ENCODE measurements at places on chromosomes 5 and 9.

DNA sequence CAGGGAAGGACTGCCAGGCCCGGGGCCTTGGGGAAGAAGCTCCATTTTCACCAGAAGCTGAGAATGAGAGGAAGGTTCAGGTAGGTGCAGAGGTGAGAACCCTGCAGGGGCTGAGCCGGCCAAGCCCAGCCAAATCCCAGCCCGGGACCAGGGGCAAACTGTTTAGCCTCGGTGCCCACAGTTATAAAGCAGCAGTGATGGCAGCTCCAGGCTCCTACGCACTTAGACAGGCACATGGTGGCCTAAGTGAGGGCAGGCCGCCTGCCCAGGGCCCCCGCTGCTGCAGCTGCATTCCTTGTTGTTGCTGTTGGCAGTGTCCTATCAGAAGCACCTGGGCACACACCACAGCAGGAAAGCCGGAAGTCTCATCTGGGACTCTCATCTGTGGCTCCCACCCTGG is 159.9 kb upstream of the FOXD4L5 start:
- DNase-seq: no peak

- no peak for DNase-seq
Observed at GRCh38 chr5:154933537-154933936, 4.5 kb downstream of the GEMIN5 start.

DNA sequence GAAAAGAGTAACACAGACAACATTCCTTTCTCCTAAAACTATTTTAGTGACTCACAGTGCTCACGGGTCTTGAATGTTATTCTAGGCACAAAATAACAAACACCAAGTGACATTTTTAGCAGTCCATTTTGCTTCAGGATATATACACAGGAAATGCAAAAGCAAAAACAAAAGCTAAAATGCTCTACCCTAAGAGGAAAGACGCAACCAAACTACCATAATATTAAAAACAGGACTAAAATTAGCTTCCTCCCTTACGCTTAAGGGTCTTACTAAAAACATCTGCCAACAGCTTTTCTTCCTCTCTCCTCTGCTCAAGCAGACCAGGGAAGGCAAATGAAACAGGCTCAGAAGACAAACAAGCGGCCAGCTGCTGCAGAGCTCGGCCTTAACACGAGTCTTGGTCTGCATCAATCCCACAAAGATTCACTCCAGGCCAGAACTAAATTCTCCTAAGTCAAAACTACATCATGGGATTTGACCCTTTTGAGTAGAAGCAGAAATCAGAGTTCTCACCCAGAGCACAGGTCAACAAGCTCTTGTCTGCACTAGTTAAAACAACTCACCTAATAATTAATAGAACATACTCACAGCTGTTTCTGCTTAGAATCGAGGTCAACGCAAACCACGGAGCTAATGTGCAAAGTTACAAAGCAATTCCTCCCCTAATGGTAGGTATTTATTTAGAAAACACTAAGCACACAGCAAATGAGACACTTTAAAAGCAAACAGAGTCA is 62.3 kb downstream of the RAPGEF1 start:
- no peak for DNase-seq

- DNase-seq: no peak
Observed at GRCh38 chr9:126515001-126515872, 98.5 kb upstream of the LMX1B start.

GRCh38 chr9:37528652-37529471 is 43.1 kb downstream of the POLR1E start:
- DNase-seq: no peak

DNA sequence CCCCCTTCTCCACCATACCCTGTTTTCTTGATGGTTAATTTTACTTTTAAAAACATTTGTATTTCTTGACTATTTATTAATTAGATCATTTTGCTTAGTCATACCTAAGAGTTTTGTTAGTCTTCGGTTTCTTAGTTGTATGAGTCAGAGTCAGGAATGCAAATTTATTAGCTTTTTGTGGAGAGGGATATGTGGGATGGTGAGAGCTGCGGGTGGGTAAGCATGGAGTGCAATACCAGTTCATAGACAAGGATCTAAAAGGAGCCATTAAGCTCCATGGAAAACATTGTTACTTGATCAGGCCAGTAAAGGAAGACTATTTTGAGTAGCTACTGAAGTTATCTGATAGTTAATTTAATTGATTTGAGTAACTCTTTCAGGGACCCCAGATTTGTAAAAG is 77.5 kb downstream of the ZSWIM6 start:
- DNase-seq: no peak

GRCh38 chr5:39648848-39649227 is 224.1 kb upstream of the DAB2 start:
- DNase-seq: no peak

DNA sequence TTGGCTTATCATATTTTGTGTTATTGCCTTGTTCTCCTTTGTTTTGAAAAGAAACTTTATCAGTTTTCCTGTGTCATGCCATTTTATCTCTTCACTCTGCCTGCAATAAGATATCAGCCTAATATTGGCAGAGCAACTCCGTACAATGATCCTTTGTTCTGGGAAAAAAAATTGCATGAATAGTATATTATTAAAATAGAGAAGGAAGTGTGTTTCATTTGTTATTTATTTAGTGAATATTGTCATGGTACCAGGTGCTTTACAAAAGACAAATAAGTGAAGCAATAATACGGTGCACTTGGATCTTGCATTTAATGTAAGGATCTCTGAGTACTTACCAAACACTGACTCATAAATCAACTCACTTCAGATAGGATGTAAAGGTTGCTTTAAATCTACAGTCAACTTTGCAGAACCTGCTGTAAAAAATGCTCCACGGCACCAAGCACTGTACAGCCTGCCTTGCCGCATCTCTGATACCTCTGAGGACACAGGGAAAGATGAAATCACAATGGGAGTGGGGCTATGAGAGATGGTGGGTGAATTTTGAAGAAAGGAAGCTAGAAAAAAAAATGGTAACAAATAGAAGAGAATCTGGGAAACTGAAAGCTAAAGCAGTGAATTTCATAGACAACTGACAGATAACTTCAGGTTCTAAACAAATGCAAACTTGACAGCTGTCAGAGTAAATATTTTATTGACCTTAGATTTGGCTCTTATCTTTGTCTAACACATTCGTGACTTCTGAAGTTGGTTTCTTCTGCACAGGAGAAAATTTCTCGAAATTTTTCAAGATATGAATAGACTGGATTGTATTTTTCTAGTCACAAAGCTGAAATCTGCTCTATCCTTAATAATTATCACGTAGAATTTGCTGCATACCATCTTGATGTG is 232.1 kb downstream of the ENC1 start:
- DNase-seq: no peak

DNA sequence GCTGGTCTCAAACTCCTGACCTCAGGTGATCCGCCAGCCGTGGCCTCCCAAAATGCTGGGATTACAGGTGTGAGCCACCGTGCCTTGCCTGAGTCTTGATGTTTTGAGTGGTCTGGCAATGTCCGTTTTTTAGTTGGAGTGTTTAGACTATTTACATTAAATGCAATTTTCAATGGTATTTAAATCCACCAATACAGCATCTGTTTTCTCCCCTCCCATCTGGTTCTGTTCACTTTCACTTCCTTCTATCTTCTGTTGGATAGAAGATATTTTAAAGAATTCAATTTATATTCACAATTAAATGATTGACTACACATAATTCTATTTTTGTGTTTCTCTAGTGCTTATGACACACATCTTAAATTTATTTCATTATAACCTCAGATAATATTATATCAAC is 26.0 kb upstream of the PCAT7 start:
- DNase-seq: no peak

DNA sequence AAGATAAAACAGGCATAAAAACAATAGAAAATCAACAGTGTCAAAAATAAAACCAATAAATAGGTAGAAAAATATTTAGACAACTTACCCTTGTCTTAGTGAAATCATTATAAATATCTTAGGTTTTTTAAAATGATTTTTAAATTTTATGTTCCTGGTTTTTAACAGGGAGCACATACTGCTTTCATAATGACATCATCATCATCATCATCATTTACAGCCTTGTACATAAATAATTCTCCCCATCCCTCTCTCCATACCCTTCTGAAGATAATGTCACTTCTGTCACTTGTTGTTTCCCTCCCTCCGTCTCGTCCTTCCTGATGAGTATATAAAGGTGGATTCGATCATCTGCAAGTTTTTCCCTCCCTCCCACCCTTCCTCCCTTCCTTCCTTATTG is 56.6 kb downstream of the CDH9 start:
- DNase-seq: no peak

- DNase-seq: no peak
Observed at GRCh38 chr5:142779163-142779840, 9.1 kb downstream of the ARHGAP26 start.

- no peak for DNase-seq
Observed at GRCh38 chr9:97910357-97910756, 11.9 kb downstream of the TRMO start.

DNA sequence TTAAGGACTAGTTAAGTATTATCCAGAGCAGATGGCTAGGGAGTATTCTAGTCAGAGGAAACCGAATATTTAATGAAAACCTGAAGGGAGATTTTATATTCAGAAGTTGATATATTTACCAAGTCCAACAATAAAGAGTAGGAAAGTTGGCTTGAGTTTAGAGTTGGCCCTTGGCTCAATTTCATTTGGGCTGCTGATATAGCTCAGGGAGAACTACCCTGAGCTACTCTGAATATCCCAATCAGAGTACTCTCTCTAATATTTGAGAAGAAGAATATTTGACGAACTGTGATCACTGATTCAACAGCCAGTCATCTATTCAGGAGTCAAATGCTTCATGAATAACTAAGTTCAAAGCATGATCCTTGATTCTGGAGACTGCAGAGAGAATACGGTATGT is 34.5 kb downstream of the TBCA start:
- no peak for DNase-seq

GRCh38 chr5:67234671-67235176 is 38.1 kb upstream of the CD180 start:
- DNase-seq: no peak

GRCh38 chr5:61273279-61273975 is 58.6 kb upstream of the ZSWIM6 start:
- DNase-seq: no peak

DNA sequence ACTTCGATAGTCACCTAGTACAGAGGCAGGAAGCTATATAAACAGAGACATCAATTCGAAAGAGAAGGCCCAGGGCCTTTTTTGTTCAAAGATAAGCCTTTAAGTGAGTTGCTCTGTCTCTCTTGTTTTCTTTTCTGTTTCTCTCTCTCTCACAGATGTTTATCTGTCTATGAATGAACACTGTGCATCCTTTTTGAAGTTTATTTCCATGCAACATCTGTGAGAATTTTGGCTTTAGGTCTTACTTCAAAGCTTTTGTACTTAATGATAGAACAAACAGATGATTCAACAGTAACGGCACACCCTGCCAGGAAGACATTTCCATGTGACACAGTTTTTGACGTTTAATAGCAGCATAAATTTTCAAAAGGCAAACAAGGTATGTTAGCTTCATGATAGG is 1413.1 kb upstream of the CDH6 start:
- no peak for DNase-seq

DNA sequence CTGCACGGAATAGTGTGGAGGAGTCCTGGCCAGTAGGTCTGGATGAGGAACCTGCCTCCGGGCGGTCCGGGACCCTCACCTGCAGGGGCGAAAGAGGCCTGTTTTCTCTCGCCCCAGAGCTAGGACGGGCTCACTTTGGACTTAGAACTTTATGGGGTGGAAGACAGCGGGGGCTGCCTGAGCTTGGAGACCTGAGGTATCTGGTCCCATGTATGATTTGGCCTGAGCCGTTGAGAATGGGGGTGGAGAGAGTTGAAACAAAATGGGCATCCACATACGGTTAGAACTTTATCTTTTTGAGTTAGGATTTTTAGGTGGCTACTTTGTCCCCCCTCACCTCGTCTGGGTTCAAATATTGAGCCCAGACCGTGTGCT is 681 bp upstream of the ETF1 start:
- no peak for DNase-seq

DNA sequence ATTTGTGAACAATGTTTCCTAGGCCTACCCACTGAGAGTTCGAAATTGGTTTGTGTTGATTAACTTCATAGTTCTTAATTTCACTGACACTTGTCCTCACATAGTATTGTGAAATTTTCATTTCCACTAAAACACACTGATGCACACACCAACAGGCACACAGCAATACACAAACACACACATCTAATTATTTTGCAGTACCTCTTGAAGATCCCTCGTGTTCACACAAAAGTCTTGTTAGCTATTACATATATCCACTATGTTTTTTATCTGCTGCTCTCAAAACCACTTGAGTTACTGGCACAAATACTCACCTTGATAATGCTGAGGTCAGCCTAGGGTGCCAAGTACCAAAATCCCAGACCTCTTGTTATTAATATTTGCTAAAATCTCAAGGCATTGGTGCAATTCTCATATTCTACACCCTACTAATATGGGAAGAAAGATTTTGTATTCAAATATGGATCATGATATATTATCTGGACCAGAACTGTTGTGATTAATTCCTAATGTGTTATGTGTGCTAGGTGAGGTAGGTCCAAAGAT is 767.4 kb upstream of the CDH10 start:
- no peak for DNase-seq

DNA sequence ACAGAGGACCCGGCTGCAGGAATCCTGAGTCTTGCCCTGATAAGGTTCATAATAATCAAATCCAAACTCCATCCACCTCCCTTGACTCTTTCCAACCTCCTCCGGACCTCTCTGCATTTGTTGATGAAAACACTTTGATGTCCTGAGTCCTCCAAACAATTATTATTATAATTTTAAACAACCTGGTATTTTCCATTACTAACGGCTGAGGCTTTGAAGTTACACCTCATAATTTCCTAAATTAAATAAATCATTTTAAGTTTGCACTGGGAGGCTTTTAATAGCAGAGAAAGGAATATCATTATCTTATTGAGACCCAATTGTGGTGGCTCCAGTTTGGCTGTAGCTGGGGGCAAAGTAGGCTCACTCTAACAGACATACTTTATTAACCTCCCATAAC is 9.5 kb downstream of the MSX2 start:
- DNase-seq: no peak

DNA sequence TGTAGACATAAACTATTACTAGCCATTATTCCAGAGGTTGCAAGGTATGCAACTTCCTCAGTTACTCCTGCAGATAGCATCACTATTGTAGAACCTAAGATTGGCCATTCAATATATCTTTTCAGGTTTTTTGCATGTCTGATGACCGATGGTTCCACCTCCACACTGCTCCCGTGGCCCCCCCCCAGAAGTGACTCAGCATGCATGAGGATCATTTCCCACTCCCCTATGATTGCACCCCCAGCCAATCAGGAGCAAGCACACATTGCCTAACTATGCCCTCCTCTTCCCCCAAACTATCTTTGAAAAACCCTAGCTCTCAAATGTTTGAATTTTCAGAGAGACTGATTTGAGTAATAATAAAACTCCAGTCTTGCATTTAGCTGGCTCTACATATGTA is 601.4 kb upstream of the TLE4 start:
- DNase-seq: no peak

GRCh38 chr5:82169892-82170291 is 108.3 kb downstream of the RPS23 start:
- DNase-seq: no peak

- no peak for DNase-seq
Observed at GRCh38 chr9:126859111-126859510, 1.3 kb upstream of the ZBTB34 start.
